ENCODE measurements at places on chromosomes 1 and 21.

DNA sequence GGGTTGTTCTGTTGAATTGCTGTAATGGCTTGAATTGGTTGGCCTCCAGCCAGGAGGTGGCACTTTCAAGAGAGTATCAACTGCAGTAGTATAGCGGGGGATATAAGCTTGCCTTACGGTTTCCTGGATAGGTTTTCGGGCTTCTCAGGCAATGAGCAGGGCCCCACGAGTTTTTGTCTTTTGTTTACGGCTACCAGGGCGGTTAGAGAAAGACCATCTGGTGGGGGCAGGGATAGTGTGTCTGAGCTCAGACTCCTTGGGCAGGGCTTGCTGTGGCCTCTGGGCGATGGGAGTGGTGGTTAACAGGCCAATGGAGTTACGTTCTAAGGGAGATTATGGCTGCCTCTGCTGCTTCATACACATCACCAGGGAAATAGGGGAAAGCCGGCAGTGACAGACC lies 62.8 kb downstream of the DTL start:
- no peak for DNase-seq

- no peak for DNase-seq
Measured at GRCh38 chr21:38434913-38435533, 63.3 kb downstream of the ERG start.

DNA sequence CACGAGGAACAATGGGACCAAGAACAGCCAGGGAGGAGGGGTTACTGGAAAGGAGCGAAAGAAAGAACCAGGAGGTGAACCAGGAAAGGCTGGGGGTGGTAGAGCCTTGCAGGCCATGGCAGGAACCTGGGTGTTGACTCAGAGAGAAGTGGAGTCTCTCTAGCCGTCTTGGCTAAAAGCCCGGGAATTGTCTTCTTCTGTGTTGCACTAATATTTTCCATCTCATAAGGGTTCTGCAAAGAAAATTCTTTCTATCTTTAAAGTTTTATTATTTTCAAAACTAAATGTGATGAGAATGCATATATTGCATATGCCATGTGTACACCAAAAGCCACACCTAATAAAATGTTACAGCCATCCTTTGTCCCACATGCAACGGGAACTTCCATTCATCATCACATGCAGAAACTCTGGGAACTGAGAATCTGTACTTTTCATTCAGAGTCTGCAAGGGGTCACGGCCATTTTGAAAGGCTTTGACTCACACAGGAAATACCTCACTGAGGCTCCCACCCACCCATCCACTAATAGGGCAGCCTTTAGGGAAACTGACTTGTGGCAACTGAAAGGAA lies 38.0 kb downstream of the ERG start:
- DNase-seq = no peak

GRCh38 chr1:67261680-67262079 lies 46.0 kb upstream of the IL12RB2 start:
- DNase-seq = peak; percentile 37

DNA sequence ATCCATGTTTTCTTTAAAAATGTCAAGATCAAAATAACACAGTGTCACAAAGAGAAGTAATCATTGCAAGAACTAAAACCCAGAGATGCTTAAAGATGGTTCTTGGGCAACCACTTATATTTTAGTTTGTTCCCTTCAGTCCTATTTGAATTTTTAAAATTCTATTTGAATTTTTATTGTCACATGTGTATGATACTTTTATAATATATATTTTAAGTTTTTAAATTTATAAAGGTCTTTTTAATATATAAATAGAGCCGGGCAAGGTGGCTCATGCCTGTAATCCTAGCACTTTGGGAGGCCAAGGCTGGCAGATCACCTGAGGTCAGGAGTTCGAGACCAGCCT lies 22.3 kb upstream of the DISC1 start:
- no peak for DNase-seq

- peak; percentile 3 for DNase-seq
Measured at GRCh38 chr1:221069178-221069903, 190.1 kb downstream of the HLX start.

Measured in activated T-cell treated with anti-CD3 and anti-CD28 coated beads, Interleukin-2, amount 50 U/mL, for 72 hours (primary cell).